Calu3 (cell line): ENCODE measurements at places on chromosomes 13 and 19.

DNA sequence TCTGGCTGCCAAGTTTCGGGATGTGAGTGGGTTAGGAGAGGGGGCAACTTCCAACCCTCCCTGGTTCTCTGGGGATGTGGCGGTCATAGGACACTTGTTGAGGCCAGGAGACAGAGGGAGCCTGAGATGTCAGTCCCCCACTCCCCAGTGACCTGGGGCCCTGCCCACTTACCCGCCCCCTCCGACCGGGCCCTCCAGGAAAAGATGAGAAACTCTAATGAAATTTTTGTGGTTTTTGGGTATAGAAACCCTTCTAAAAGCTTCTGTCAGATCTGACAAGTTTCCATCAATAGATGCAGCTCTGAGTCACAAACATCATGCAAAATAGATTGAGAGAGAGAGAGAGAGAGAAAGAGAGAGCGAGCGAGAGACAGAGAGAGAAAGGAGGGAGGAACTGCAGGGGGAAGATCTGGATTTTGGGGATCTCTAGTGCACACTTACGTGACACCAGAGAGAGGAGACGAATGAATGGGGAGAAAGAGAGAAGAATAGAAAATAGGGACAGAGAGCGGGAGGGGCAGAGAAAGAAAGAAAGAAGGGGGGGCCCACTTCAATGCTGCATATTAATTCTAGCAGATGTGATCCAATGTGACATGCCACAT is 94.0 kb downstream of the PTPRS start:
- DNase-seq: no peak

- no peak for DNase-seq
These were observed 144.0 kb upstream of the OBI1 start for GRCh38 chr13:78802912-78803311.

DNA sequence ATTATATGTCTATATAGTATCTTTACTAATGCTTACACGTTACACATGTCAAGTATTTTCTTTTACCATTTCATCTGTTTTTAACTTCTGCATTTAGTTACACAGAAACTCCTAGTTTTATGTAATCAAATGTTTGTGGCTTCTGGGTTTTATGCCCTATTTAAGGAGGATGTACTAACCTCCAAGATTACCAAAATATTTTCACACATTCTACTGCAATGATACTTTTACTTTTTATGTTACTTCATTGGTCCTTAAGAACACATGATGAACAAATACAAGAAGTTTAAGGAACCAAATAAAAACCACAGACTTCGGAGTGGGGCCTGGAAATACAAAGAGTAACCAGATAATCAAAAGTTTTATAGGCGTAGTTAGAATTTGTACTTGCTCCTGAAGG is 37.2 kb downstream of the ZC3H13 start:
- DNase-seq: no peak

DNA sequence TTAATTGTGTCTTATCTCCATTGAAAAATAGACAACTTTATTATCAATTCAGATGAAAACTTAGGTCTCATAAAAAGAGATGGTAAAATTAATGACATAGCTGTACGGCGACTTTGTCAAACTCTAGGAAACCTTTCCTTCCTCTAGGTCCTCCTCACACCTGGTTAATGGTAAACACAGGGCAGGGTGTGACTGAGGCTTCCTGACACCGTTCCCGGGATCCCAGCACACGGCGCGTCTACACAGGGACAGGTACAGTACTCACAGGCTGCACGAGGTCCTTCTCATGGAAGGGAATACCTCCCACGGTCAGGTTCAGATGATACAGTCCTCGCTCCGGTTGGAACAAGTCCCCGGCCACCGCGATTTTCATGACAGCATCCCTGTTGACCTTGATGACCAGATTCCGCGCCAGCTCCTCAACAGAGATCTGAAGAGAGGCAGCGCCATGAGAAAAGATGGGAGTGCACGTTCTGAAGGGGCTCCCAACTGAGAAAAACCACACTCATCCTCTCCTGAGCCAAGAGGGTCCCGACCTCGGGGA is 35.5 kb downstream of the GAS6 start:
- no peak for DNase-seq

- DNase-seq: no peak
These were observed 41.8 kb downstream of the IGFL3 start for GRCh38 chr19:46082728-46083050.

DNA sequence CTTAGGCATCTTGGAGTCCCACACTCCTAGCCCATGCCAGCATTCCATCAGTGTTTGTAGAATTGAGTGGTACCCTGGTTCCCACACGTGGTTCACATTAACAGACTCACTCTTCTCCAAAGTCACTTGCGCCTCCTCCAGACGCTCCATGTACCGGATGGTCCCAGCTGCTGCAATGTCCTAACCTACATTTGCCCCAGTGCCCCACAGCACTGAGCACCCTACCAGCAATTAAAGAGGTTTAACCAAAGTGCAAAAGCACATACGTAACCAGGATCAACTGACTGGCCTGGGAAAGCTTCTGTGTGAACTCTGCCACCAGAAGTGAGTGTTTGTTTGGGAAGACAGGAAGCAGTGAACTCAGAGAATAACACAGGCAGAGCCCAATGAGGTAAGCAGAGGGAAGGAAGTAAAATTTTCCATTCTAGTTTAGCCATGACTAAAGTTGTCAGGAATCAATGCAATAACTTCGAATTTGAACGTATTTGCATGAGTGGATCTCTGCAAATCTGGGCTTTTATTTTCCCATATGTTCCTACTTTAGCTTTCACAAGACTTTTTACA is 7.3 kb upstream of the MEDAG start:
- no peak for DNase-seq

DNA sequence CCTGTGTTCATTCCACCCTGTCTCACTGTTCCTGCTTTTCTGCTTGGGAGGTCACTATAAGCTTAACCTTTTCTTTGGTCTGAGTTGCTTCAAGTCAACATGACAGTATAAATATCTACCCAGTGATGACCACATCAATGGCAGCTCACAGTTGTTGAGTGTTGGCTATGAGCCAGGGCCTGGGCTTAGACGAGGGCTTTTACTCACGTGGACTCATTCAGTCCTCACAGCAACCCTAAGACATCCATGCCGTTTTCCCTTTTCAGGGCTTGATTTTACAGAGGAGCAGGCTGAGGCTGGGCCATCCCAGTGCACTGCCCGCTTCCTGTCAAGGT is 10.2 kb upstream of the CCDC97 start:
- DNase-seq: no peak

GRCh38 chr13:25143706-25144105 is 28.4 kb downstream of the AMER2 start:
- DNase-seq: no peak

GRCh38 chr13:40910324-40911050 is 108.6 kb downstream of the ELF1 start:
- DNase-seq: no peak

DNA sequence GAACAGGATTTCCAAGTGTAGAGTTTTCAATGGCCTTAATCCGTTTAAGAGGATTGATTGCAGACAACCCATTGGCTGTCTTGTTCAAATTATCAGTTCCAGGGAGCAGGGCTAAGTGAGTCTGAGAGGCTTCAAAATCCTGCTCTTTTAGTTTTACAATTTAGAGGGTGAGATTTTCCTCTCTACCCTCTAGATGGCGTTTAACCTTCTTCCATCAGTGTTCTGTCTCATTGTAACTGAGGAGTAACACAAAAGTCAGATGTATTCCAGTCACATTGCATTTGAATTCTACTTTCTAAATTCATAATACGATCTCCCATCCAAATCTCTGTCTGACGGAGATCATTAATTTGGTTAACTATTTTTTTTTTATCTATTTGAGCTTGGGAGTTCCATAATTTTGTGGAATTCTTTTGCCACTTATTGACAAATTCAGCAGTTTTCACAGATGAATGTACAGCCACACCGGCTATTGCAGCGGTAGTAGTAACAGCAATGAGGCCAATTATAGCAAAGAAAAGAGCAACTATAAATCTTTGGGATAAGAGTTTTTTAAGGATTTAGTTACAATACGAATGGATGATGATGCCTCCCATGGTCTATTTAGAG is 7.8 kb upstream of the C19orf84 start:
- no peak for DNase-seq
